Glutamatergic neuron (in vitro differentiated cells): ENCODE measurements at places on chromosomes 4 and X. TPM values are rescaled to one million over a fixed set of nuclear protein-coding genes. Genes with fewer than 3 reads are reported as not detected.

- no peak for DNase-seq
These were observed 51.7 kb downstream of the UBE2NL start for GRCh38 chrX:143935601-143936000.

DNA sequence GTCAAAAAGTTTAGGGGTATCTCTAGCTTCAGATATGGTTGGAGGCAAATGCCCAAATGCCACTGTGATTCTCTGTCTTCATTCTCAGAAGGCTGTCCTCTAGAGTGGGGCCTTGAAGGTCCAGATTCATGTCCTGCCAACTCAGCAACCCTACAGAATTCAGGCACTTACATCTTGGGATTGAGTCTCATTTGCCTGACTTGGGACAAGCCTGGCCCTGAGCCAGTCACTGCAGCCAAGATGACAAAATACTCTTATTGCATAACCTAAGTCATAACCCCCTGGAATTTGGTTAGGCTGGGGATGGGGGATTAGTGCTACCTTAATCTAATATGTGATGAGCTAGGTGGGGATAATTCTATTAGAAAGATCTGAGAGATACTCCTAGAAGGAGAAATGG, 100.5 kb downstream of the AREG start:
- DNase-seq = no peak

DNA sequence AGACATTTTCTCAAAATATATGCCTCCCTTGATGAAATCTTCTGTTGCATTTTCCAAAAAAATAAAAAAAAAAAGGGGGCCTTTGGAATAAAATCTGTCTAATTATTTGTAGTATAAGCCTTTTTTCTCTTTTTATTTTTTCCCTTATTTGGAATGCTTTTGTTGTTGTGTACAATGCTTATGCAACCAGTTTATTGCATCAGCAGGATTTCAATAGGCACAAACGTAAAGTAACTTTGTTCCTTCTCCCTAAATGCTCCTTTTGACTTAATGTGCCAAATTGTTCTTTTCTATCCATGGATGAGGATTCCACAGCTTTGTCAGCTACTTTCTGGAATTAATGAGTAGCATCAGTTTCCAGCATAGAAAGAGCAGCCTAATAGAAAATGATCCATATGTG, 59.6 kb upstream of the HPGD start:
- no peak for DNase-seq

DNA sequence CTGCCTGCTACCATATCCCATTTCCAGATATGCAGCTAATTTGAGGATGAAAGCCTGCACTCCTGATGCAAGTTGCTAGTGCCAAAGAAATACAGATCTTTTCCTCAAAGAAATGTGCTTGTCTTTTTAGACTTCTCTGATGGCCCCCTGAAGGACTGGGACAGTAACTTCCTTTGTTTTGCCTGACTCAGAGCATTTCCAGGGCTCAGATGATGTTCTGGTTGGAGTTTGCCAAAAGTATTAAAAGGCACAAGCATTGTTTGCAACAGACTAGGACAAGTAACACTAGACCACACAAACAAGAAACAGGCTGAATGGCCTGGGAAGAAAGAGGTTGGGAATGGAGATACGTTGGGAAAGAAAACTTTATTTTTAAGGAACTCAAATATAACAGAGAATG, 175.2 kb downstream of the IL13RA2 start:
- no peak for DNase-seq

DNA sequence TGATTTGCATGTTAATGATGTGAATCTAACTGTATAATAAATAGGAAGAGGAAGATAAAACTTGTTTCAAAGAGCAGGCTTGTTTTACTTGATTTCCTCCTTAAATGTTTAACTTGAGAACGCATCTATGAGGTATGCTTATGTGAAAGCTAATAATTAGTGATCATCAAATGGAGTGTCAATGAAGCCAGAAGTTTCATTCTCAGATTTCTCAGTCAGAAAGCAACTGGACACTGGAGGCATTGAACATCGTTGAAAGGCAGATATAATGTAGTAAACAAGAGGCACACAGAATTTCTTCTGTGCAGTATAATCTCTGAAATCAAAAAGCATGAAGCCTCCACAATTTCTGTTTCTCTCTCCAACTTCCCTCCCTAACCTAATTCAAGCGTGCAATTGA, 672.9 kb downstream of the ADGRL3 start:
- DNase-seq = no peak

DNA sequence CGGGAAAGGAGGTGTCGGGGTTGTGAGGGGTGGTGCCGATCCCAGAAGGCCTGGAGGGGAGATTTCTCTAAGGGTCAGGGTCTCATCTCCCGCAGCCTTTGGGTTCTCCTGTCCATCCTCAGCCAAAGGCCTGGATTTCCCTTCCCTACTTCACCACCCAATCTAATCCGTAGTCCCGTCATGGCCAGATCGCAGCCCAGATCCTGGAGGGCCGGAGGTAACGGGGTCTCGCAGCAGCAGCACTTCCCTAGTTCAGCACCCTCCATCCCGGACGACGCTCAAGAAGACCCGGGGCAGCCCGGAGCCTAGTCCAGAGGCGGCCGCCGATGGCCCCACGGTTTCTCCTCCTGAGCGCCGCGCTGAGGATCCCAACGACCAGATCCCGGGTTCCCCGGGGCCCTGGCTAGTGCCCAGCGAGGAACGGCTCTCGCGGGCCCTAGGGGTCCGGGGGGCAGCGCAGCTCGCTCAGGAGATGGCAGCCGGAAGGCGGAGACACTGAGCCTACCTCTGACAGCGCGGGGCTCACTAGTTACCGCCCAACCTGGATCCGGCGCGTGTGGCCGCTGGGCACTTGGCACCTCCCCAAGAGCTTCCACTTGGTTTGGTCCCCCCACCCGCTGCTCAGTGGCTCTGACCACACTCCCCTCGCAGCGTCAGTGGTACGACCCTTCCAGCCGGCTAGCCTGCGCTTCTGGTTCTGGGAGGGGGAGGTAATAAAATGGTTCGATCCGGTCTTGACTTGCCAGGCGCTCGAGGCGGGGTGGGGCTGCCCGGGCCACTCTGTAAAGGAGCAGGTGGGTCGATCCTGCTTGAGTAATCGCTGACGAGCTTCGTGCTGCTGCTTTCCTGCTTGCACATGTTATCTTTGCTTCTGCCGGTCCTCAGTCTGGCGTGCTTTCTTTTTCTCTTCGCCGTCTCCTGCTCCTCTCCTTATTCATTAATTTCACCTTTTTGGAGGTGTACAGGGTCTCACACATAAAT, 3.6 kb downstream of the MAGIX start:
- peak; percentile 71 for DNase-seq

GRCh38 chr4:111778543-111778942, 366.7 kb upstream of the FAM241A start:
- no peak for DNase-seq

GRCh38 chrX:69173906-69174305, 8.7 kb upstream of the PJA1 start:
- DNase-seq = peak; percentile 32

DNA sequence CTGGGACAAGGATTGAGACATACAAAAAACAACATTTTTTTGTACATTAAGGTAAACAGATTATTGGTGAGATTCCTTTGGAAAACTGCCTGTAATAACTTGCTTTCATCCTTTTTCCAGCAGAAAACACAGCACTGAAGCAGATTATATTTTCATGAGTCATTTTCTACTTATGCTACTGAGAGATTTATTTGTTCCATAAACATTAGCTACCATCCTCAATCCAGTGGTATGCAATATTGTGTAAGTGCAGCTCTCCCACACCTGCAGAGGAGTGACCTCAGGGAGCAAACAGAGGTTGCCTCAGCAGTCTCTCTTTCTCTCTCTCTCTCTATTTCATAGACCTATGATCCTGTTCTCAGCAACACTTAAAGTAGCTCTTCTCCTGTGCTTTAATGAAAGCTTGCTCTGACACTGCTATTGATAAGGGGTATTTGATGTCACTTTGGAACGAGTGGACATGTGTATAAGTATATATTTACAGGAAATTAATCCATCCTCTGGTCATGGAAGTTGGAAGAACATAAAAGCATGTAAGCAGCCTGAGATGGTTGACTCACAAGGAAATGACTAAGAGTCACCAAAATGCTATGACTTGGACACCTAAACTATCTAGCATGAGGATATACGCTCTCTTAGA, 163.7 kb upstream of the SPANXC start:
- no peak for DNase-seq

DNA sequence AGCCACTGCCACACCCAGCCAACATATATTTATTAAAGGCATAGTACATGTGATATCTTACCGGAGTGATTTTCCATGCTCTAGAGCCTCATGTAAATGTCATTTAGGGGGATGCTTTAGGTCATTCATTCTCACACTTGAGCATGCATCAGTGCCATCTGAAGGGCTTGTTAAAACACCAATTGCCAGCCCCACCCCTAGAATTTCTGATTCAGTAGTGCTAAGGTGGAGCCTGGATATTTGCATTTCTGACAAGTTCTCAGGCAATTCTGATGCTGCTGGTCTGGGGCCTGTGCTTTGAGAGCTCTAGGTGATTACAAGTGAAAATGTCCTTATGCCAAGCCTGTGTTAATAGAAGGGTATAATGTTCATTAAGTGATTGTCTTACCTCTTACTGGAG, 107.7 kb downstream of the PHEX start:
- DNase-seq = no peak

GRCh38 chr4:139315221-139315675, 13.0 kb upstream of the NDUFC1 start:
- DNase-seq = no peak

GRCh38 chrX:4239650-4240540, 526.4 kb upstream of the PRKX start:
- no peak for DNase-seq

GRCh38 chr4:98794565-98795205, 134.2 kb downstream of the EIF4E start:
- no peak for DNase-seq

DNA sequence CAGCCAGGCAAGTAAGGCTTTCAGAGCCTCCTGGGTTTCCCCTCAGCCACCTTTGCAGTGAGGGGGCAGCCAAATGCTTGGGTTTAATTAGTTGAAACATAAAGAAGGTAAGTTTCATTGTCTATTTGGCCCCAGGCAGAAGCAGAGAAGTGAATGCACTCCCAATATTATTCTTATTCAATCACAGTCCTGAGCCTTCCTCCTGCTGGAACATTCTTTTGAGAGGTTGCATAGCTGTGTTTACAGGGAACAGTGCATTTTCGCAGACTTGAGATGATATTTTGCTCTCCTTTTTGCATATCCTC, 13.9 kb downstream of the SLC2A9 start:
- no peak for DNase-seq

DNA sequence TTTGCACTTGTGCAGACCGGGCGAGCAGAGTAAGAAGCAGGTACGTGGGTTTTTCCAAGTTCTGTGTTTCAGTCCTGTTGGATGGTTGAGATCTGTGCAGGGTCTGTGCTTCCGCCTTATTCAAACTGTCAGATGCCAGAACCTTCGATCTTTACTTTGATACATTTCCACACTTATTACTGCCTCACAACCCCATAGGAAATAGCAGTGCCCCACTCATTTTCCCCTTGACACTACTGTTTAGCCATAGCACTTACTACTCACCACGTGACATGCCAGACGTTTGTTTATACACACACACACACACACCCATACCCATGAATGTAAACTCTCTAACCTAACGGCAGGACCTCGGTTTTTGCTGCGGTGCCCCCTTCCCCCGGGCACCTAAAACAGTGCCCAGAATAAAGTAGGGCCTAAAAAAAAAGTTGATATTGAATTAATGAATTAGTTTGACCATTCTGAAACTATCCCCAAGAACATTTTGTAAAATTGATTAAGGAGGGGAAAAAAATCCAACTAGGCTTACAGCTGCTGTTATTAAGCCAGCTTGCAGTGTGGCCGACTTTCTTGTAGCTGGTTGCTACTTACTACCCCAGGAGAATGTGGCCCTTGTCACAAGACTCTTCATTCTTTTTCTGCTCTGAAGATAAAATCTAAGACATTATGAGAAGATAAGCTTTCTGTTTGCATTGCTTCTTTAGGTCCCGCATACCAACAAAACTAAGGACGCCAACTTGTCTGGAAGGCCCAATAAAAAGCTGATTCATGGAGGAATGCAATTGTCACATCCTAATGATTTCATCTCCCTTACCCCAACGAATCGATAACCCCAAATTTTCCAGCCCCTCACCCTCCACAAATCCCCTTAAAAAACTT, 704 bp upstream of the SEPSECS start:
- no peak for DNase-seq

DNA sequence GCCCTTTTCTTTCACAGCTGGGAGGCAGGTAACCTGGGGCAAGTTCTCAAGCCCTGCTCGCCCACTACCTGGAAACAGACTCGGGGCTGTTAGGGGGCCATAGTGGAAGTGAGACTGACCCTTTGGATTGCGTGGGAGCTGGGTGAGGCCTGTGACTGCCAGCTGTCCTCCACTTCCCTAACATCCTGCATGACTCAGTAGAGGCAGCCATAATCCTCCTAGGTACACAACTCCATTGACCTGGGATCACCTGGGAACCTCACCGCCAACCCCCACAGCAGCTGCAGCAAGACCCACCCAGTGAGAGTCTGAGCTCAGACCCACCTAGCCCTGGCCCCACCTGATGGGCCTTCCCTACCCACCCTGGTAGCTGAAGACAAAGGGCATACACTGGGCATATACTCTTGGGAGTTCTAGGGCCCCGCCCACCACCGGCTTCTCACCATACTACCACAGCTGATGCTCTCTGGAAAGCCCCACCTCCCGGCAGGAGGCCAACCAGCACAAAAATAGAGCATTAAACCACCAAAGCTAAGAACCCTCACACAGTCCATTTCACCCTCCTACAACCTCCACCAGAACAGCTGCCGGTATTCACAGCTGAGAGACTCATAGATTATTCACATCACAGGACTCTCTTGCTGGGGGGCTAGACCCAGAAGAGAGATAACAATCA, 61.1 kb upstream of the DCTD start:
- DNase-seq = no peak

- peak; percentile 14 for DNase-seq
These were observed 2.5 kb upstream of the BRWD3 start for GRCh38 chrX:80812176-80812575.

DNA sequence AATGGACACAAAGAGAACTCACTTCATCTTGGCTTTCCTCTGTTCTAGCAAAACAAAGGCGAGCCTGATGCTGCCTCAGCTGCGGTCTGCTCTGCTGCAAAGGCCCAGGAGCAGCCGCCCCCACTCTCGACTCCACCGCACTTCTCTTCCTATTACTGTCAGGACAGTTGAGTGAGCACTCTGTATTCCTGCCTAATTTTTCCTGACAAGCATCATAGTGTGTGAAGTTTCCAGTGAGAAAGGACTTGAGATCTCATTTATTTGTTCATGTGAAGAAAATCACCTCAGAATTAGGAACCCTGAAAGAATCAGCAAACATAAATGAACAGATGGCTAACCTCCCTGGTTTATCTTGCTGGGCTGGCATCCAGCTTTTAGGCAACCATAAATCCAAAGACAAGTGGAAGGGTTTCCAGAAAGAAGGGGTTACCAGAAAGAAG, 15.6 kb downstream of the SCARB2 start:
- DNase-seq = peak; percentile 69

ATRX gene
- 152 TPM for total RNA-seq

PJA1 gene
- 54.9 TPM for total RNA-seq

LRP2BP gene
- 1.1 TPM for total RNA-seq

CTAG1B gene
- not detected for total RNA-seq

IGSF1 gene
- 3.0 TPM for total RNA-seq

CCDC110 gene
- total RNA-seq = 1.3 TPM

CFAP97 gene
- total RNA-seq = 28.4 TPM

EXOC1L gene
- total RNA-seq = 0.83 TPM

C4orf50 gene
- 0.56 TPM for total RNA-seq
